Stomach (tissue), 19 donors: ENCODE measurements at places on chromosomes 13 and 19. TPM values are rescaled to one million over a fixed set of nuclear protein-coding genes. Genes with fewer than 3 reads are reported as not detected.
A peak's percentile ranks its signal among the peaks of the same experiment; 100 is the strongest.

BRME1 gene
- total RNA-seq, result 2.0 TPM

CACNA1A gene
- not detected for total RNA-seq

PLEKHG2 gene
- total RNA-seq, result 1.4 TPM

NTF4 gene
- not detected for total RNA-seq

FGF21 gene
- not detected for total RNA-seq

ZSCAN5A gene
- total RNA-seq, result not detected

GIPR gene
- total RNA-seq, result 20.9 TPM

ZNF528 gene
- total RNA-seq, result 23.2 TPM

KLK2 gene
- not detected for total RNA-seq

CNOT3 gene
- 51.3 TPM for total RNA-seq

SLC17A7 gene
- 1.8 TPM for total RNA-seq

FAAP24 gene
- not detected for total RNA-seq

- DNase-seq, result peak; percentile 35
Observed at GRCh38 chr19:45952686-45953505, 20.8 kb downstream of the NOVA2 start.

- DNase-seq, result peak; percentile 65
Observed at GRCh38 chr19:41696402-41697197, 8.5 kb upstream of the CEACAM7 start.

GRCh38 chr19:21569494-21569865, 64.1 kb downstream of the ZNF429 start:
- DNase-seq, result no peak

DNA sequence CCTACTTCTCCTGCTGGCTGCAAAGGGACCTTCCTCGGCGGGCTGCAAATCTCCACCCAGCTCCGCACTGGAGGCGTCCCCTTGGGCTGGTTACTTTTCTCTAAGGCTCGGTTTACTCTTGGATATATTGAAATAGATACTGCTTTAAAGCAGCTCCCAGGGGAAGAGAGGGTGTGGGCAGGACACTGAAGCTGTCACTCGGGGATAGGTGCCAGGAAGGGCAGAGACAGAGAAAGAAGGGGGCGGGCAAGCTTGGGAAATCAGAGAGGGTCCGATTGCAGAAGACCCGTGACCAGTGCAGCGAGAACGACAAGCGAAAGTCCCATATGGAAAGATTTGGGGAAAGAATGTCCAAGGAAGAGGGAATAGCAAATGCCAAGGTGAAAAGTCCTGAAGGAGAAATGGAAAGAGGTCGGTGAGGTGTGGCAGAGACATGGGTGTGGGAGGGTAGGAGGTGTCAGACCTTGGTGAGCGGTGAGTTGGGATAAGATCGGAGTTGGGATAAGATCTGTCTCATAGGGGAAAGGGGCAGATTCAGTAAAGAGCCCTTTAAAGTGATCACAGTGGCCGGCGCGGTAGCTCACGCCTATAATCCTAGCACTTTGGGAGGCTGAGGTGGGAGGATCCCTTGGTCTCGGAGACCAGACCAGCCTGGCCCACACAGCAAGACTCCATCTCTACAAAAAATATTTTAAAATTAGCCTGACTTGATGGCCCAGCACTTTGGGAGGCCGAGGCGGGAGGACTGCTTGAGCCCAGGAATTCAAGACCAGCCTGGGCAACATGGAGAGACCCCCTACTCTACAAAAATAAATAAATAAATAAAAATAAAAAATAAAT, 618 bp downstream of the THSD8 start:
- DNase-seq, result no peak

- peak; percentile 47 for DNase-seq
Observed at GRCh38 chr19:4069331-4069959, 2.7 kb upstream of the ZBTB7A start.

GRCh38 chr13:41994696-41995095, 33.8 kb upstream of the VWA8 start:
- no peak for DNase-seq

DNA sequence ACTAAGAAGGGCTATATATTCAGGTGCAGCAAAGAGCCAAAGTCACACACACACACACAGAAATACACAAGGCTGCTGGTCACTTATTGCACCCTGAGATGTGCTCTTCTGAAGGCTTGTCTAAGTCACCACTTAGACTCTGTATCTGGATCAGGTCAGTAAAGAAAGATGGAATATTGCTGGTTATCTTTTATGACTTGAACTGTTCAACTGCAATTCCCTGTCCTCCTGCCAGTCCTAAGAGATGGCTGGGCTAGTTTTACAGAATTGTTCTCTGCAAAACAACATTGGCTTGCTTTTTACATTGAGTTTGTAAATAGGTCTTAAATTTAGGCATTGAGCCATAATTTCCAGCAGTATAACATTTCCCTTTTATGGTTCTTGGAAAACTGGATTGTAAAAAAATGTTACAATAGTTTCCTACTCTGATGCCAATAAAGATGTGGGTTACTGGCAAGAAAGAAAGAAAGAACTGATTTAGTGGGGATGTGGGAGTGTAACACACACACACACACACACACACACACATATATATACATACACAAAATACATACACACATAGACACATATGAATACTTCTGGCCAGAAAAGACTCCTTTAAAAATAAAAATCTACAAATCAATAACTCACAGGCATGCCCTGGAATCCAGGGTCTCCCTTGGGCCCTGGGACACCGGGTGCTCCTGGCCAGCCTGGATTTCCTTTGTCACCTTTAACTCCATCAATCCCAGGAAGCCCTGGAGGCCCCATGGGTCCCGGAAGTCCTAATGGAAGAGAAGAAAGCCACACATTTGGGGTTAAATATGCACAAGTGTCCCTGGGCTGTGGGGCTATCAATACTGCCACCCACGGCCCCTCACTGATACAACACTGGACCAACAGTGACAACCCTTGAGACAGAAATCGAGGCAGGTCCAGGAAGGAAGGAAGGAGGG, 137.7 kb downstream of the COL4A1 start:
- peak; percentile 20 for DNase-seq

GRCh38 chr13:27599845-27600553, 20.3 kb downstream of the LNX2 start:
- no peak for DNase-seq

- no peak for DNase-seq
Observed at GRCh38 chr13:99648066-99648665, 146.9 kb downstream of the TM9SF2 start.

GRCh38 chr13:76029088-76029487, 393.0 kb downstream of the LMO7 start:
- DNase-seq, result no peak

GRCh38 chr13:111897846-111898215, 169.1 kb upstream of the SOX1 start:
- DNase-seq, result no peak

DNA sequence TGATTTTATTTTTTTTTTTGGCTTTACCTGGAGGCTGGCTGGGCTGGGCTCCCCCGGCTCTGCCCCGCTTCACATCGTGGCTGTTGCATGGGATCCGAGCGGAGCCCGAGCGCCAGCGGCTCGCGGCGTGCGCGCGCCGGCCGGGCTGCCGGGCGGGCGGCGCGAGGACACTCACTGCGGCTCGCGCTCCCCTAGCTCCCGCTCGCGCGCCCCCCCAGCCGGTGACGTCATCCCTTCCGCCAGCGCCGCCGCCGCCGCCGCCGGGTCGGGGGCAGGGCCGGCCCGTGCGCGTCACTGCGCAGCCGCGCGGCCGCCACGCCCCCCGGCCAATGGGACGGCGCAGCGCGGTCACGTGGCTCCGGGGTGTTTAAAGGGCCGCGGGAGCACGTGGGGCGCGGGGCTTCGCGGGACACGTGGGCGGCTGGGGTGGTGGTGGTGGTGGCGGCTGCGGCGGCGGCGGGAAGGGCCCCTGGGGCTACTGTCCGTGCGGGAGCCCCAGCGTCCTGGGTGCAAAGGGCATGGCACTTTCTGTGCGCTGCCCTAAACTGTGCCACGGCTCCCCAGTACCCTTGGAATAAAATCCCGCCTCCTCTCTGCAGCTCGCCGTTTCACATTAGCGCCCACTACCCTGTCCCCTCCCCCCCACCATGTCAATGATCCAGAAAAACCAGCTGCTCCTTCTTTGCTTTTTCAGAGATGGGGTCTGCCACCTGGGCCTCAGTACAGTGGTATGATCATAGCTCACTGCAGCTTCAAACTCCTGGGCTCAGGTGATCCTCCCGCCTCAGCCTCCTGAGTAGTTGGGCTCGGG, at the start of gene PTPRS:
Gene PTPRS, minus strand, starts transcription at position 176 of the 811 bp plus-strand sequence. CDS start 54,672 bp downstream, outside the sequence.
- DNase-seq, result peak; percentile 95

- no peak for DNase-seq
Observed at GRCh38 chr13:29500386-29500785, 95.1 kb downstream of the SLC7A1 start.

DNA sequence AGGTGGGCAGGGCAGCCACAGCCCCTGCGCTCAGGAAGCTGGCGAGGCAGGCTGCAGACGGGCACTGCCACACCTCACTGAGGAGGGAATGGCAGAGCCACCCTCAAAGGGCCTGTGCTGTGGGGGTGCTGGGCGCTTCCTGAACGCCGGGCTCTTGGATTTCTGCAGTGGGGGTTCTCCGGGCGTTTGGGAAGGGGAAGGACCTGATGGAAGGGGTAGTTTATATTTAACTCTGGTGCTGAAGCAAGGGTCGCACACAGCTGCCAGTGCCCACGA, 10.5 kb downstream of the GNA11 start:
- no peak for DNase-seq

- DNase-seq, result no peak
Observed at GRCh38 chr13:32385410-32385809, 42.5 kb downstream of the N4BP2L1 start.

DNA sequence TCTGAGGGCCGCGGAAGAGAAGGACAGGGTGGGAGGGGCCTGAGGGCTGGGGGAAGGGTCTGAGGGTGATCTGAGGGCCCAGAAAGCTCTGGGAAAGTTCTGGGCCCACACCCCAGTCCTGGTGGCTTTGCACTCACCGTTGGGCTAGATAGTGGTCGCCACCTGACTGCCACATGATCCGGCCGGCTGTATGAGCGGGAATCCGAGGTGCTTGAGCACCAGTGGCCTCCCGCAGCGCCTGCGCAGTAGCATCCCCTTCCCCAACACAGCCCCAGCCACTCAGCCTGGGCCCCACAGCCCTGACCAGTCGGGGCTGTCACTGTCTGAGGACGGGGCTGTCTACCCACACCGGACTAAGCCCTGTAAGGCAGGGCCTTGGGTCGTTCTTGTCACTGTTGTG, 15.0 kb downstream of the PRODH2 start:
- no peak for DNase-seq

DNA sequence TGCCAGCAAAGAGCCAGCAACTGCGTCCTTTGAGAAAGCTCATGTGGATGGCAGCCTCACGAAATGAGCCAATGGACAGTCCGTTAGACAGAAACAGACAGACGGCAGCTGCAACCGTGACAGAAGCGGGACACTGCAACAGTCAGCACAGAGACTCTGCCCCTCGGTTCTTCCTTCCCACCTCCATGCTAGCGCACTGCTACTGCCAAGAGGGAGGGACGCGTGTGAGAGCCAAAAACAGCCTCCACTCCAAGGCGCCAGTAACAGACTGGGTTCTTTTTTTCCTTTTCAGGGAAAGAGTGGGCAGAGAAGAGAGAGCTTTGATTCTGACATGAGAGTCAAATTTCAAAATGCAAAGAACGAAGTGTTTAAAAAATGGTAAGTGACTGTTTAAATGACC, 77.5 kb downstream of the SERP2 start:
- no peak for DNase-seq

DNA sequence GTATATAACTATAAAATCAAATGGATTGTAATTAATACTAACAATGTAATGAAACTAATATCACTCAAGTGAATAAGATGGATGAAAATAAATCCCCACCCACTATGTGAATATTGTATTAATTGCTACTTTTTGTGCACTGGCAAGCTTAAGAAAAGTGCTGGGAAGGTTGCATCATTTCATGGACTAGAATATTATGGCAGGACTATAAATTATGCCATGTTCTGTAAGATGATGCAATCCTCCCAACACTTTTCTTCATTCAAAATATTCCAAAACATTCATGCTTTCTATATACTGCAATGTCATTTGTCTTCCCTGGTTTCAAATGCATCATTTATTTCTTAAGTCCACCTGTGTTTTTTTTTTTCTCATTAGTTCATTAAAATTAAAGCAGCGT, 457.6 kb upstream of the GPC6 start:
- DNase-seq, result no peak

- DNase-seq, result no peak
Observed at GRCh38 chr13:62250501-62251201, 835.0 kb upstream of the PCDH20 start.

GRCh38 chr13:39816936-39817335, 161.5 kb downstream of the COG6 start:
- DNase-seq, result no peak

GRCh38 chr19:22608441-22608840, 25.7 kb upstream of the ZNF492 start:
- no peak for DNase-seq

DNA sequence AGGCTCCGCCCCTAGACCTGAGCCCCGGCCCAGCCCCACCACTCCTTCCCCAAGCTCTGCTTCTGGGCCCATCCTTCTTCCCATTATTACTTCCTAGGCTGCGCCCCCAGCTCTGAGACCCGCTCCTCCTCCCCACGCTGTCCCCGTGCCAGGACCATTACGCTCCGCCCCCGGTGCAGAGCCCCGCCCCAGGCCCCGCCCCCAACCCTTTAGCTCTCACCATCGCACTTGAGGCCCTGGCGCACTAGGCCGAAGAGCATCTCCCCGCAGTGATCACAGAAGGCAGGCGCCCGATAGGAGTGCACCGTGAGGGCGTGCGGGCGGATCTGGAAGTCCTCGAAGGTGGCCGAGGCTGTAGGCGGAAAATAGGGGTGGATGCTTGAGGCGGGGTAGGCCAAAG, 6.2 kb downstream of the PRKD2 start:
- no peak for DNase-seq

DNA sequence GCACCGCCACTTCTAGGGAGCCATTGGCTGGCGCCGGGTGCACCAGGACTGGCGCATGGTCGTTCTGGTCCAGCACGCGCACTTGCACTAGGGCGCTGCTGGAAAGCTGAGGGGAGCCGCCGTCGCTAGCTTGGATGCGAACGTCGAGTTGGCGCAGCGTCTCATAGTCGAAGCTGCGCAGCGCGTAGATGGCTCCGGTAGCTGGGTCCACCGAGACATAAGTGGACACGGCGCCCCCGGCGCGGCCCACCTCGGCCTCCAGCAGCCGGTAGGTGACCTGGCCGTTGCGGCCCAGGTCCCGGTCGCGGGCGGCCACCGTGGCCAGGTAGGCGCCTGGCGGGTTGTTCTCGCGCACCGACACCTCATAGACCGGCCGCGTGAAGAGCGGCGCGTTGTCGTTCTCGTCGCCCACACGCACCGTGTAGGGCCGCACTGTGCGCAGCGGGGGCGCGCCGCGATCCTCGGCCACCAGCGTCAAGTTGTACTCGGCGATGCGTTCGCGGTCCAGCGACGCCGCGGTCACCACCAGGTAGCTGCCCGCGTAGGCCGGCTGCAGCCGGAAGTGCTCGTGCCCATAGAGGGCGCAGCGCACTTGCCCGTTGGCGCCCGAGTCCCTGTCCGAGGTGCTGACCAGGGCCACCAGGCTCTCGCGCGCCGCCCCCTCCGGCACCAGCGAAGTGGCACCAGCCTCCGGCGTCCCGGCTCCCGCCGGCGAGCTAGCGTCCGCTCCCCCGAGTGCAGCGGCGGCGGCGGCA, 1.7 kb downstream of the PCDH8 start:
- peak; percentile 92 for DNase-seq
